ENCODE measurements at places on chromosomes 2 and 18.

- no peak for DNase-seq
Measured at GRCh38 chr2:217950401-217950871, 52.4 kb downstream of the TNS1 start.

- DNase-seq = no peak
Measured at GRCh38 chr2:146944601-146945000, 900.2 kb upstream of the ACVR2A start.

- no peak for DNase-seq
Measured at GRCh38 chr2:11482473-11483035, 16.6 kb upstream of the E2F6 start.

DNA sequence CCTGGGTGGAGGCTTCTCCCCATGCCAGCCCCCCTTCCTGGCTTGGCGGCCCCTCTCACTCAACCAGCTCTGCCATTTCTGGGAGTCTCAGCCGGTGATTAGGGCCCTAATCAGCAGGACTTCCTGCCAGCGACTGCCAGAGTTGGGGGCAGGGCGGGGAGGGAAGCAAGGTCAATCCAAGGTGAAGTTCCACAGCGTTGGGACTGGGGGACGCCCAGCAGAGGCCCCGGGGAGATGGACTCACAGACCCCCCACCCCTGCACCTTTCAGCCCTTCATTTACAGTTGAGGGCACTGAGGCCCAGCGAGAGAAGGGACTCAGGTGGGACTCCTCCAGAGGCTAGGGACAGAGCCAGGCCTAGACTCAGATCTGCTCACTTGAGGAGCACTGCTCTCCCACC lies 65.3 kb downstream of the TNS1 start:
- DNase-seq = no peak

GRCh38 chr2:71952572-71953188 lies 195.0 kb downstream of the CYP26B1 start:
- no peak for DNase-seq

- DNase-seq = no peak
Measured at GRCh38 chr18:24632158-24632988, 171.9 kb downstream of the HRH4 start.

GRCh38 chr18:59835605-59836379 lies 64.0 kb upstream of the PMAIP1 start:
- no peak for DNase-seq

DNA sequence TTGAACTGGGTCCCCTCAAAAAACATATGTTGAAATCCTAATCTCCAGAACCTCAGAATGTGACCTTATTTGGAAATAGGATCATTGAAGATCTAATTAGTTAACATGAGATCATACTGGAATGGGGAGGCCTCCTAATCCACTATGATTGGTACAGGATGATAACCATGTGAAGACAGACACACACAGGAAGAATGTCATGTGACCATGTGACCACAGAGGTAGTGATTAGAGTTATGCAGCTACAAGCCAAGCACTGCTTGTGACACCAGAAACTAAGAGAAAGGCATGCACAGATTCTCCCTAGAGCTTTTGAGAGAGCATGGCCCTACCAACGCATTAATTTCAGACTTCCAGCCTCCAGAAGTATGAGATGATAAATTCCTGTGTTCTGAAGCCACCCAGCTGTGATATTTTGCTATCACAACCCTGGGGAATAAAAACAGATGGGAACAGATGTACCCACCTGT lies 47.0 kb upstream of the TGIF1 start:
- DNase-seq = peak; percentile 26

DNA sequence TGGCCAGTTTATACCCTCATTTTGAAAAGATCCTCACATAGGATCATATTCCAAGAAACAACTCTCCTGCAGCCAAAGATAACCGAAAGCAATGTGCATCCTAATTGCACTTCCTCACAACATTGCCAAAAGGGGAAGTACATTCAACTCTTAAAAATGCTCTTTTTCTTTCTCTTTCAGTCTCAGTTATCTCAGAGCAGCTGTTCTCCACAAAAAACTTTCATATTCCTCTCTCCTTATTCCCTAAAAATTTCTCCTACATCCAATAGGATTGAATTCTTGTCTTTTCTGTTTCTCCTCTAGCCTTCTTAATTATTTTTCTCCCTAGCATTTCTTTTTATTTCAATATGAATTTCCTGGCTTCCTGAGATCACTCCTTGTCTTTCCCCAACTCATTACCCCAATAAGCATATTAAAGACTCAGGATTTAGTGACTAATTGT lies 7.4 kb upstream of the VRK2 start:
- DNase-seq = peak; percentile 53

DNA sequence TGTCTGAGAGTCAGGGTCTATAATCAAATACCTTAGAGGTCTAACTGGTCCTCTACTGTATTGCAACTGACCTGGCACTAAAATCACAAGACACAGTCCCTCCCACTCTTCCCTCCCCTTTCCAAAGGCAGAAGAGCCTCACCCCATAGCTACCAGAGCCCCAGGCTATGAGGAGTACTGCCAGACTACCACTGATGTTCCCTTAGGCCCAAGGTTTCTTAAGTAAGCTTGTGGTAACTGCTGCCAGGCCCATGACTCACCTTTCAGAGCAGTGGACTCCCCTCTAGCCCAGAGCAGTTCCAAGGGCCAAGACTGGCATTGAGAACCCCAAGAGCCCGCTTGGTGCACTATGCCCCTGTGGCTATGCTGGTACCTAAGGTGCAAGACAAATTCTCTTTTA lies 1193.4 kb downstream of the DSC3 start:
- no peak for DNase-seq

- DNase-seq = no peak
Measured at GRCh38 chr18:78906066-78906465, 73.6 kb upstream of the SALL3 start.

DNA sequence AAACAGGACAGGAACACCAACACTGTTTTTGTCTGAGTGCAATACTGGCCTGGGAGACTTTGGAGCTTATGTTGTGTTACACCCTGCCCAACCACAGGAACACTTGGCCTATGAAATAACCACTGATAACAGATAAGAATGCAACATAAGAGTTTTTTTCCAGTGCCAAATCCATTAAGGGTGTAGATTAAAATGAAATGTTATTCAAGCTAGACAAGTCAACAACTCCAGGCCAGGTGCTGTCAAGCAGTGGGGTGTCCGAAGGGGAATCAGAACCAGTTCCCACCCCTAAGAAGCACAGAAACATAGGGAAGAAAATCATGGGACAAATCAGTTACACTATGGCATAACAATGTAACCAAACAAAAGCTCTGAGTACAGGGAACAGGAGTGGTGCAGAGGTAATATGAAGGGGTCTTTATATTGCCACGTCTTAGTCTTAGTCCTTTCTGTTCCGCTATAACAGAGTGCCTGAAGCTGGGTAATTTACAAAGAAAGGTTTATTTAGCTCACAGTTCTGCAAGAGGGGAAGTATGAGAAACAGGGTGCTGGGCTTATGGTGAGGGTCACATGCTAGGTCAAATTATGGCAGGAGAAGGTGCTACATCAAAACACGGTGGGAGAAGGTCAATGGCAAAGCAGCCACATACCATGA lies 3.8 kb downstream of the AFG3L2 start:
- no peak for DNase-seq

DNA sequence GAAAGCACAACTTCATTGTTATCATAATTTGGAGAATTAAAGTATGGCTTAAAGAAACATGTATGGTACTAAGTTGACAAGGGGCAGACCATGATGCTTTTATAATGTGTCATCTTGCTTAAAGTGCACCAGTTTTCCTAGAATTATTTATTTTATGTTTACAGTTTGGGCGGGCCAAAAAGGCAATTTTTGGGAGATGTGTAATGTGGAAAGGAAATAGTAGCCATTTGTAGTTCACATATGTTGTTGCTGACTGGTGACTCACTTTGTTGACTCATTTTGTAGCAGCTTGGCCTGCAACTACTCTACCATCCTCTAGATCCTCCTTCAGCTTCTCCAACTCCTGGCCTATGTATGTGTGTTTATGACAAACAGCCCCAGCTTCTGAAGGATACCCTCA lies 7.7 kb downstream of the ZSCAN30 start:
- no peak for DNase-seq

GRCh38 chr2:109510136-109511028 lies 103.4 kb downstream of the SEPTIN10 start:
- DNase-seq = peak; percentile 81

DNA sequence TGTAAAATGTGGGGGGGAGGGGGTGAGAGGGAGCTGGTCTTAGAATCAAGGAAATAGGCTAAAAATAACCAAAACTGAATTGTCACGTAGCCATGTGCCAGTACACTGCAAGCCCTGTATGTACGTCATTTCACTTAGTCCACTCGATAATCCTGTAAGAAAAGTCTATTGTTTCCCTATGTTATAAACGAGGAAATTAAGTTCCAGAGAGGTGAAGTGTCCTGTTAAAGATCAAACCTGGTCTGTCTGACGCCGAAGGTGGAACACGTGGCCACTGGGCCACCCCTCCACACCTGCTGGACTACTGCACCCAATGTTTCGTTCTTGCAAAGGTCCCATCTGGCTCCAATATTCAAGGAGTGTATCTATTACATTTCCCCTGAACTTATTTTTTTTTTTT lies 29.6 kb downstream of the TFCP2L1 start:
- DNase-seq = no peak

- DNase-seq = no peak
Measured at GRCh38 chr18:13245481-13246000, 27.0 kb downstream of the LDLRAD4 start.

- DNase-seq = no peak
Measured at GRCh38 chr2:47211497-47212011, 56.4 kb upstream of the STPG4 start.

DNA sequence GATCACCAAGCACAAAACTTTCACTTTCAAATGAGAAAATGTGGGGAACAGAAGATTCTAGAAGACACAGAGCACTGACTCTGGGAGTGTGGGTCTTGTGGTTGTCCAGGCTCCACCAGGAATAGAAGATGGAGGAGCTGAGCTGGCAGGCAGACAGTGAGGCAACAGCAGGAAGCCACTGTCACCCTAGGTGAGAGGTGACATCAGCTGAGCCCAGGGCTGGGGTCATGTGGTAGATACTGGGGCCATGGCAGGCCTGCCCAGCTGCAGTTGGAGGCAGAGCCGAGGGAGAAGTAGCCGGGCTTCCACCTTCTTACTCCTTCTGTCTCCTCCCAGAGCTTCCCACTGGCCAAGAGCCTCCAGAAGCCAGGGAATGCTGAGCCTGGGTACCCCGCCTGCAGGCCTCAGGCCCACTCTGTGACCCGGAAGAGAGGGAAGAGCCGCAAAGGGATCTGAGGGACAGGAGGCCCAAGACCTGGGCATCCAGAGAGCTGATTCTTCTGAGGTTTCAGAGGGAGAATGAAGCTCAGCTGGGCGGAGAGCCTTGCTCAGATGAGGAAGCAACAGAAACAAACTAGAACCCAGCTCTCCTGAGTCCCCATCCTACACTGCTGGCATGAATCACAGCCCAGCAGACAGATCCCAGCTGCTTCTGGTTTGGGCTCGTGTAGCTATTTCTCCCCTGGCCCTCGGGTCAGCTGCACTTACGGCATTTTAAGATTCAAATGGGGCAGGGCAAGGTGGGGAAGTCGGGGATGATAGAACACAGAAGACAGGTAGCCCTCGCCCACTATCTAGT lies 39.8 kb upstream of the ASAP2 start:
- DNase-seq = no peak

DNA sequence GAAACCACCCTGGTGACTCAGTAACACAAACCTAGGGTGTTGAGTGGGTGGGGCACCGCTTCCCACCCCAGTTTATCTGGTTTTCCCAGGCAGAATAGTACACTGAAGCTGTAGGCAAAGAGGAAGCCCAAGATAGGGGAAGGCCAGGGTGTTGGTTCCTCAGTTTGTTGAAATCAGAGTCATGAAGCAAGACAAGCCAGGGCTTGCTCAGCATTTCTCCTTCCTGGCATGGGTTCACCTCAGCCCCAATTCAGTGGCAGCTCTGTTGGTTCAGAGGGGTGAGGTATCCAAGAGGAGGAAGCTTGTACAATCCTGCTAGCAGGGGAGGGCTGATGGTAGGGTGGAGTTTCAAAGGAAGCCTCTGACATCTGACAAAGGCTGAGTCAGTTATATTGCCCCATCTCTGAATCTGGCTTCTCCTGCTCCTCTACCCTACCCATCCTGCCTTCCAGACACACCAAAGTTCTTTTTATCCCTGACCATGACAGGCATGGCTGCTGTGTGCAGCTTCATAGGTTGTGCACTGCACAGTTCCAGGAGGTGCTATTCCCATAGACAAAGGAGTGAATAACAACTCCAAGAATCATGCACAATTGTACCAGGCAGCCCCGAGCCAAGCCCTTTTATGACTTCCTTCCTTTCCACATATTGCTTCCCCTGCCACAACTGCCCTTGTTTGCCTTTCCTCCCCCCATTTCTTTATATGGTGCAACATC lies 24.9 kb upstream of the RAB10 start:
- DNase-seq = no peak

- DNase-seq = no peak
Measured at GRCh38 chr2:154143105-154143504, 271.4 kb downstream of the GALNT13 start.

DNA sequence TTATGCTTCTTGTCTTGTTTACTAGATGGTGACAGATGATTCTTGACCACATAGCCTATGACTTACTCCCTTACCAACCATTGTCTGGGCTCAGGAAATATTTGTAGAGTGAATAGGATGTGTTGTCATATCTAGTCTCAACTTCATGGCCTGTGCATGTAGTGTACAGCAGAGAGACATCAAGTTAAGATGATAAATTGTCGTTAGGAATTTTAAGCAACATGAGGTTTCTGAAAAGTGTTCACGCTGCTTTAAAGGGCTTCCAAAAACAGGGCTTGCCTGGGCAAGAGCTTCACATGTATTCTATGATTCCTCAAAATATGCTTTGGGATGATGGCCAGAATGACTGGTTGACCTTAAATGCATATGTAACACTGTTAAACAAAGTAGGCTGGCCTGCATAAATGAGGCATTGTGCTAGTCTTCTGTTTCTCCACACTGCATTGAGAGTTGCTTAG lies 424.0 kb downstream of the RND3 start:
- no peak for DNase-seq

GRCh38 chr2:202758604-202759003 lies 113.0 kb downstream of the ICA1L start:
- no peak for DNase-seq

GRCh38 chr2:42139101-42139500 lies 30.1 kb upstream of the EML4 start:
- no peak for DNase-seq

GRCh38 chr18:49016648-49017539 lies 66.1 kb upstream of the SMAD7 start:
- no peak for DNase-seq

GRCh38 chr18:61236356-61237057 lies 96.7 kb upstream of the CDH20 start:
- no peak for DNase-seq

DNA sequence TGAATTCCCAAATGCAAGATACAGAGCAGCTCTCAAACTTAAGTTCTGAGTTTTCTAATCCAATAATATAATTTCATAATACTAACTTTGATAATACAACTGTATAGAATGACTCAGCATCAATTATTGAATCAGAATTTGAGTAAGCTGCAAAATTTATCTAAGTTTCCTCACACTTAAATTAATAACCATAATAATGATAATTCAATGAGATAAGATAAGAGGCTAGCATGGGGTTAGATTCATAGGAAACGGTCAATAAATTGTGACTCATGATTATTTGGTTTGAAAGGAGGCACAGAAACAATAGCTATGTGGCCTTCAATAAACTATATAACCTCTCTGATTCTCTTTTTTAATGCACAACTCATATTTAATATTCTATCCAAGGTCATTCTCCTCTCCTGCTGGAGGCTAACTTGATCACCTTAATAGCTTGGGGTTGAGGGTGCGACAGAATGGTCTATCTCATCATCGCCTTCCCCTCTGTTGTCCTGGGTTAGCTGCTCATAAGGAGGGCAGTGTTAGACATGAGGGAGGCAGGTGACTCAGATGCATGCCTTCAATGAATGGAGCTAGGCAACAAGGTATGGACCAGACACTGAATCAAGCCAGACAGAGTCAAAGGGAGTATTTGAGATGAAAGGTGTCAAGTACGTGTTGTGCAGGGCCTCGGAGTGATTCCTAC lies 36.2 kb upstream of the BMP10 start:
- DNase-seq = peak; percentile 26
